ENCODE measurements at places on chromosomes 3 and 15. TPM values are rescaled to one million over a fixed set of nuclear protein-coding genes. Genes with fewer than 3 reads are reported as not detected.
A peak's percentile ranks its signal among the peaks of the same experiment; 100 is the strongest.

GRCh38 chr3:193346259-193346658 lies 32.3 kb downstream of the ATP13A5 start:
- no peak overlapping the region for H3K27ac ChIP-seq
- no peaks in the 10 kb centered on the region for H3K27me3 ChIP-seq
- no peak for DNase-seq
- H3K4me1 ChIP-seq = no peaks in the 10 kb centered on the region
- no peak overlapping the region for H3K4me3 ChIP-seq

GRCh38 chr3:94303897-94304296 lies 241.0 kb downstream of the NSUN3 start:
- H3K27ac ChIP-seq = no peak overlapping the region
- H3K36me3 ChIP-seq = no peaks in the 10 kb centered on the region
- no peak overlapping the region for H3K4me3 ChIP-seq
- no peaks in the 10 kb centered on the region for H3K27me3 ChIP-seq
- peak; percentile 38 for DNase-seq

DNA sequence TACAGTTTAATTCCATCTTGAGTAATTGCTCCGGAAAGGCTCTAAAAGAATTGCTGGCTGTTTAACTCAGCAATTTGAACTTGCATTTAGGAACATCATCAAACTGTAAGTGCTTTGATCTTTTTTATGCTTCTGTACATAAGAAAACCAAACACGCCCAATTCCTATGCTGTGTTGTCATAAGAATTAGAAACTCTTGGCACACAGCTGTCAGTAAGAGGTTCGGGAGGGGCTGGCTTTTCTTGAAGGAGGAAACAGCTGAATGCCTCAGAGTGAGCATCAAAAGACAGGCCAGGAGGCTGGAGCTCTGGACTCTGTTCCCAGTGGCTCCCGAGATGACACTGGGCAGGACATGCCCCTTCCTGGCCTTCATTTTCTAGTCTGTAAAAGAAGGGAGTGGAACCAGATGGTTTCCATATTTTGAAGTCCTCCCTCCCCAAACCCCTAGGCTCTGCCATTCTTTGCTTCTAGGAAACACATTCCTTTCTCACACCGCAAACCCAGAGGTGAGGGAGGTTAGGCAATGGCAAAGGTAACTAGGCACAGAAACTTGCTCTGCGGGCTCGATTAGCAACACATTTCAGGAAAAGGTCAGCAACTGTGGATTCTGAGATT lies 73.7 kb upstream of the DLG1 start:
- H3K36me3 ChIP-seq = no peaks in the 10 kb centered on the region
- DNase-seq = peak; percentile 28
- no peaks in the 10 kb centered on the region for H3K27me3 ChIP-seq

- no peak for DNase-seq
- no peaks in the 10 kb centered on the region for H3K36me3 ChIP-seq
- no peaks in the 10 kb centered on the region for H3K27me3 ChIP-seq
- no peak overlapping the region for H3K27ac ChIP-seq
- no peak overlapping the region for H3K4me3 ChIP-seq
Measured at GRCh38 chr3:169675091-169675490, 11.6 kb upstream of the MECOM start.

GRCh38 chr3:149647812-149648211 lies 10.0 kb downstream of the WWTR1 start:
- no peaks in the 10 kb centered on the region for H3K27me3 ChIP-seq
- H3K4me3 ChIP-seq = no peak overlapping the region
- H3K36me3 ChIP-seq = no peaks in the 10 kb centered on the region
- H3K4me1 ChIP-seq = peaks cover 4% of the 10 kb centered on the region
- no peak for DNase-seq

DNA sequence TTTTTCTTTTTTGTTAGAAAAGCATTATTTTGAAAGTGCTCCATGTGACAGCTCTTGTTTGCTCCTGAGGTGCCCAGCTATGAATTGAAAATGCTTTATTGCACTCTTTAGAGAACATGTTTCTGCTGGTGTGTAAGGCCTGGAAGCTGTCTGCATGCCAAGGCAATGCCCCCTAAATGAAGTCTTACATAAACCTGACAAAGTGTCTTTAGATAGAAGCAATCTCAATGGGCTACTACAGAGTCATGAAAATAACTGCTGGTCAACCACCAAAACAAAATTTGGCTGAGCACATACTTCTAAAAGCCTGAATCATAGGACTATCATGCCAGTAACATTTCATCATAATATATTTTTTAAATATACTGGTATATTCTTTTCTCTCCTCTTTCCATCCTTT lies 178.7 kb downstream of the THRB start:
- H3K4me1 ChIP-seq = no peaks in the 10 kb centered on the region
- no peaks in the 10 kb centered on the region for H3K36me3 ChIP-seq
- no peak overlapping the region for H3K27ac ChIP-seq

DNA sequence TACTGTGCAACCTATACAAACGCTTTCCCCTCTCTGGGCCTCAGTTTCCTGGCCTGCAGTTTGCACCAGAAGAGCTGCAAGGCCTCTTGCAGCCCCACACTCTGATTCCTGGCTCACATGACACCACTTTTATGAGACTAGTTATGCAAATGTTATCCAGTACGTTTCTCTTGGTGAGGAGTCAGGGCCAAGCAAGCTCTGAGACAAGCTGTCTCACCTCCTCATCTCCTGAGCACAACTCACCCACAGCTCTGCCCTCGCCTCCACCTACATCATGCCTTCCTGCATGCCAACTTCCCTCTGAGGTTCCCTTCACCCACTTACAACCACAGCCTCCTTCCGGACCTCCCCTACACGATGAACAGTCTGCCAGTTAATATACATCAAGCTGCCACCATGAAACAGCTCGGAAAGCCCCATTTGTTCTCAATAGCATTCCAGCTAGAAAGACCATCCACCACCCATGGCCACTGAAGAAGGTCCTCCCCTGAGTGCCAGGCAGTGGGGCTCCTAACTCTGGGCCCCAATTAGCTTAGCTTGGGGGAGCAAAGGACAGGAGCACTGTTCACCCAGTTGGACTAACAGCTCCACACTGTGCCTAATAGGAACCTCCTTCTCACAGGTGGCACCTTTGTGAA lies 25.0 kb downstream of the CRYGS start:
- H3K4me1 ChIP-seq = no peaks in the 10 kb centered on the region
- H3K4me3 ChIP-seq = no peak overlapping the region
- no peaks in the 10 kb centered on the region for H3K36me3 ChIP-seq
- peaks cover 3% of the 10 kb centered on the region for H3K27me3 ChIP-seq

DNA sequence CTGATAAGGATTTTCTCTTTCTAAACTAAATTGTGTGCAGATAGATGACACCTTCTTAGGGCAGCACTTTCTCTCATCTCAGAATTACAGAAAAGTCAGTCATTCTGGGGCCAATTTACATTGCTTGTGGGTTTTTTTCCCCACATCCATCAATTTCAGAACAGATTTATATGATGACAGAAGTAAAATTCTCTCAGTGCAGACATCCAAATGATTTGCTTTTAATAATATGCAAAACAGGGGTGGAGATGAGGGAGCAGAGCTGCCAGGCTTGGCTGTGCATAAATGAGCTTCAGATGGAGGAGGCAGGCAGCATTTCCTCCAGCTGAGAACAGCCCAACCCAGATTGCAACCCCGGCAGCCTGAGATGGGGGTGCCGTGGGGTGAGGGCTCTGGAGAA lies 44.0 kb downstream of the EDEM1 start:
- no peak for DNase-seq
- H3K36me3 ChIP-seq = no peaks in the 10 kb centered on the region
- H3K27me3 ChIP-seq = no peaks in the 10 kb centered on the region
- no peak overlapping the region for H3K4me3 ChIP-seq
- H3K27ac ChIP-seq = no peak overlapping the region

GRCh38 chr3:58725326-58725853 lies 58.8 kb upstream of the FAM3D start:
- no peaks in the 10 kb centered on the region for H3K36me3 ChIP-seq
- H3K4me1 ChIP-seq = peaks cover 3% of the 10 kb centered on the region
- no peak overlapping the region for H3K27ac ChIP-seq
- no peaks in the 10 kb centered on the region for H3K27me3 ChIP-seq
- H3K4me3 ChIP-seq = no peak overlapping the region

GRCh38 chr15:89321521-89322410 lies 12.9 kb downstream of the POLG start:
- no peak overlapping the region for H3K4me3 ChIP-seq
- H3K27me3 ChIP-seq = no peaks in the 10 kb centered on the region
- peaks cover 55% of the 10 kb centered on the region for H3K36me3 ChIP-seq
- no peak overlapping the region for H3K27ac ChIP-seq

DNA sequence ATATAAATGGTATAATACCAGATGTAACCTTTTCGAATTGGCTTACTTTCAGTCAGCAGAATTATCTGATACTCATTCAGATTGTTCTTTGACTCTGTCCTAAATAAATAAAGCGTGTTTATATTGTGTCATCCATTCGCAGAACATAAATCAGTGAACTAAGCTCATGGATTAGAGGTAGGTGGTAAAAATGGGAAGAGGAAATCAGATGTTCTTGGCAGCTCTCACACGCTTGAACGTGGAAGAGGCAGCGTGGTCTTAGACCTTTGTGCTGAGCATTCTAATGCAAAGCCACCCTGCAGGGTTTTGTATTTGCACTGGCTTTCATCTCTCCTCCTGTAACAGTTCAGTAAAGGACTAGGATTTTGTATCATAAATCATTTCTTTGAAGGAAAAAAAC lies 441.4 kb downstream of the GABRG3 start:
- no peaks in the 10 kb centered on the region for H3K36me3 ChIP-seq
- no peak overlapping the region for H3K27ac ChIP-seq
- no peak for DNase-seq
- no peaks in the 10 kb centered on the region for H3K27me3 ChIP-seq
- peaks cover 3% of the 10 kb centered on the region for H3K4me1 ChIP-seq
- H3K4me3 ChIP-seq = no peak overlapping the region

DNA sequence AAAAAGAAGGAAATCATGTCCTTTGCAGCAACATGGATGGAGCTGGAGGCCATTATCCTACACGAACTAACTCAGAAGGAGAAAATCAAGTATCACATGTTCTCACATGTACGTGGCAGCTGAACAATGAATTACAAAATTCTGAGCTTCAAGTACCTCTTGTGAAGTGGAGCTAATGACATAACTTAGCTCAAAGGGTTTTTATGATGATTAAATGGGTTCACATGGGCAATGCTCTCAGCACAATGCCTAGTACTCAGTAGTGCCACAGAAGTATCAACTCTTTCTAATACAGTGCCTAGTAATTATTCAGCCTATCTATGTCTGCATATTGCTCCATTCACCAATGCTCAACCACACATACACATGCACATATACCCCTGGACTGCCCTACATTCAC lies 407.5 kb upstream of the WNT5A start:
- no peak overlapping the region for H3K4me3 ChIP-seq
- H3K36me3 ChIP-seq = no peaks in the 10 kb centered on the region
- peaks cover 3% of the 10 kb centered on the region for H3K27me3 ChIP-seq

- peak; percentile 30 for DNase-seq
- H3K27ac ChIP-seq = no peak overlapping the region
- no peaks in the 10 kb centered on the region for H3K4me1 ChIP-seq
- H3K4me3 ChIP-seq = no peak overlapping the region
- H3K36me3 ChIP-seq = no peaks in the 10 kb centered on the region
- H3K27me3 ChIP-seq = no peaks in the 10 kb centered on the region
Measured at GRCh38 chr3:19457449-19457848, 309.1 kb downstream of the KCNH8 start.

- H3K36me3 ChIP-seq = no peaks in the 10 kb centered on the region
- H3K4me1 ChIP-seq = no peaks in the 10 kb centered on the region
- no peak overlapping the region for H3K27ac ChIP-seq
- no peak overlapping the region for H3K4me3 ChIP-seq
Measured at GRCh38 chr3:171953301-171954022, 85.9 kb upstream of the FNDC3B start.

DNA sequence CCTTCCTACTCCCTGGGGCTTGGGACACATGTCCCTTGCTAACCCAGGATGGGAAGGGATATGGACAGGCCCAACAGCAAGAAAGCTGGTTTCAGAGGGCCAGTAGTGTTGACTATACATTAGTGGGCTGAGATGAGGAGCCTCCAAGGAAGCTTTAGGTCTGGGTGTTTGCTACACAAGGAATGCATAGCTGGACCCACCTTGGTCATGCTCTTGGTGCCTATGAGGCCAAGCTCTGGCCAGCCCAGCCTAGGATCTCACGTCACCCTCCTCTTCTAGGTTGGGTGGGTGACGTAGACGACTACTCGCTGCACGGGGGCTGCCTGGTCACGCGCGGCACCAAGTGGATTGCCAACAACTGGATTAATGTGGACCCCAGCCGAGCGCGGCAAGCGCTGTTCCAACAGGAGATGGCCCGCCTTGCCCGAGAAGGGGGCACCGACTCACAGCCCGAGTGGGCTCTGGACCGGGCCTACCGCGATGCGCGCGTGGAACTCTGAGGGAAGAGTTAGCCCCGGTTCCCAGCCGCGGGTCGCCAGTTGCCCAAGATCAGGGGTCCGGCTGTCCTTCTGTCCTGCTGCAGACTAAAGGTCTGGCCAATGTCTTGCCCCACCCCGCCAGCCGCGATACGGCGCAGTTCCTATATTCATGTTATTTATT lies 653 bp upstream of the WDR6 start:
- H3K4me3 ChIP-seq = peak overlapping the region; percentile 67
- peaks cover 13% of the 10 kb centered on the region for H3K4me1 ChIP-seq
- no peaks in the 10 kb centered on the region for H3K27me3 ChIP-seq
- H3K36me3 ChIP-seq = no peaks in the 10 kb centered on the region

- no peak for DNase-seq
- no peaks in the 10 kb centered on the region for H3K4me1 ChIP-seq
- H3K27me3 ChIP-seq = no peaks in the 10 kb centered on the region
Measured at GRCh38 chr3:67357610-67358458, 296.6 kb downstream of the SUCLG2 start.

GRCh38 chr15:64895285-64896065 lies 16.2 kb upstream of the ANKDD1A start:
- peak overlapping the region; percentile 2 for H3K4me3 ChIP-seq
- no peaks in the 10 kb centered on the region for H3K27me3 ChIP-seq
- DNase-seq = no peak

GRCh38 chr3:10047876-10048275 lies 21.6 kb downstream of the FANCD2 start:
- no peak overlapping the region for H3K4me3 ChIP-seq
- H3K36me3 ChIP-seq = no peaks in the 10 kb centered on the region
- no peak overlapping the region for H3K27ac ChIP-seq
- no peaks in the 10 kb centered on the region for H3K4me1 ChIP-seq

- no peaks in the 10 kb centered on the region for H3K36me3 ChIP-seq
- H3K4me1 ChIP-seq = no peaks in the 10 kb centered on the region
- DNase-seq = no peak
- no peaks in the 10 kb centered on the region for H3K27me3 ChIP-seq
Measured at GRCh38 chr3:168341192-168341815, 245.6 kb upstream of the GOLIM4 start.

- no peaks in the 10 kb centered on the region for H3K36me3 ChIP-seq
- no peaks in the 10 kb centered on the region for H3K27me3 ChIP-seq
- peak overlapping the region; percentile 95 for H3K27ac ChIP-seq
- DNase-seq = no peak
- H3K4me3 ChIP-seq = no peak overlapping the region
Measured at GRCh38 chr15:52291204-52291603, 4.4 kb downstream of the MYO5C start.

GRCh38 chr3:41216993-41217392 lies 17.7 kb downstream of the CTNNB1 start:
- no peak for DNase-seq
- no peaks in the 10 kb centered on the region for H3K27me3 ChIP-seq
- H3K27ac ChIP-seq = no peak overlapping the region
- H3K36me3 ChIP-seq = no peaks in the 10 kb centered on the region
- H3K4me3 ChIP-seq = no peak overlapping the region
- H3K4me1 ChIP-seq = no peaks in the 10 kb centered on the region

- DNase-seq = no peak
- H3K4me1 ChIP-seq = no peaks in the 10 kb centered on the region
- no peak overlapping the region for H3K4me3 ChIP-seq
- no peak overlapping the region for H3K27ac ChIP-seq
- no peaks in the 10 kb centered on the region for H3K36me3 ChIP-seq
Measured at GRCh38 chr3:89002191-89002590, 105.2 kb upstream of the EPHA3 start.

The IL17RD gene
- total RNA-seq = 19.9 TPM

The CPB1 gene
- 9.9 TPM for total RNA-seq

The ARGFX gene
- not detected for total RNA-seq

The CILP gene
- 27.8 TPM for total RNA-seq

The ISY1 gene
- 22.3 TPM for total RNA-seq

The MUSTN1 gene
- total RNA-seq = 10.5 TPM

Data from prostate gland (tissue), 2 donors.